Mesothelial cell of epicardium (in vitro differentiated cells): ENCODE measurements at places on chromosomes 16 and 17. TPM values are rescaled to one million over a fixed set of nuclear protein-coding genes. Genes with fewer than 3 reads are reported as not detected.
A peak's percentile ranks its signal among the peaks of the same experiment; 100 is the strongest.

DNA sequence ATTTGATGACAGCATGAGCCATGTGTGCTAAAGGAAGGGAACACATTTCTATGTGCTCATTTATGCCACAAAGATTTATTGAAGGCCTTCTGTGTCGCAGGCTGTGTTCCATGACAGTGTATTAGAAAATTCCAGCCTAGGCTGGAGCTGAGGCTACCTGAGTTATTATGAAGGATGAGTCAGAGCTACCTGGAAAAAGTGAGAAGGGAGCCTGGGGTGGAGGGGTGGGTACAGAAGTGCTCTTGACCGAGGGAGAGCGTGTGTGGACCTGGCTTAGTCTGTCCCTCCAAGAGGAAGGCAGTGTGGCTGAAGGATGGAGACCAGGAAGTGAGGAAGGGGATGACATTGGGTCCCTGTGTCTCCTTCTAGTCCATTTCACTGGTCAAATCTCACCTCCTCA, 98.3 kb downstream of the N4BP1 start:
- DNase-seq = no peak

DNA sequence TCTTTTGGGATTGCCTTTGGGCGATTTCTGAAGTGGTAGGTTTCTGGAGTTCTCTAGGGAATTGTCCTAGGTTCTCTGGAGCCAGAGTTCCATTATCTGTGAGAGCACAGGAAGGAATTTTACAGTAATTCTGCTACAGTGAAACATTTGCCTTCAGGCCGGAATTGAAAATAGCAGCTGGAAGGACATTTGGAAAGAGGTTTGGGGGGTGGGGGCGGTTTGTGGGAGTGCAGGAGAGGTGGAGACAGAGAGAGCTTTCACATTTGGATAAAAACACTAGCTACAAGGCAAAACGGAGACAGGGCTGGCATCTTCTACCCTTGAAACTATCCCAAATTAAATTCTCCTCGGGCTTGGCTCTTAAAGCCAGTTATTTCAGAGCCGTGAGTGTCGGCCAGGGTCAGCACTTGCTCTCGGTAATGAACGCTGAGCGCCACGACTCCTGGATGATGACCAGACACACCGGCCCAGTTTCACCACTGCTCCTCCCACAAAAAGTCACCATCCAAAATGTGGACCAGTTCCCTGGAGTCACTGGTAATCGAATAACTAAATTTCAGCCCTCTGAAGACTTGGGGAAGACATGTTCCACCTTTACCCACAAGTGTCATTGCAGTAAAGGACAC, 67.7 kb upstream of the TANC2 start:
- no peak for DNase-seq

DNA sequence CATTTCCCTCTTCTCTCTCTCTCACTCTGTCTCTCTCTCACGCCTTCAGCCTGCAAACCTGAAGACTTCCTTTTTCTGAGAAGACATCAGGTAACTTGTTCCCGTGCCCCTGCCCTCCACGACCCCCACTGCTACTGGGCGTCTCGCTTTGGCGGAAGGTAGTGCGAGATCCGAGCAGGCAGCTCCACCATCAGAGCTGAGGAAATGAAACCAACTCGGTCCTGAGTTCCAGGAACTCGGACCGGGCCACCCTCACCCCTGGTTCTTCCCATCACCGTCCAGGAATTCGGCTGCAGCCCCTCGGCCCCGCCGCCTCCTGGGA, 585 bp downstream of the MLKL start:
- DNase-seq = no peak

DNA sequence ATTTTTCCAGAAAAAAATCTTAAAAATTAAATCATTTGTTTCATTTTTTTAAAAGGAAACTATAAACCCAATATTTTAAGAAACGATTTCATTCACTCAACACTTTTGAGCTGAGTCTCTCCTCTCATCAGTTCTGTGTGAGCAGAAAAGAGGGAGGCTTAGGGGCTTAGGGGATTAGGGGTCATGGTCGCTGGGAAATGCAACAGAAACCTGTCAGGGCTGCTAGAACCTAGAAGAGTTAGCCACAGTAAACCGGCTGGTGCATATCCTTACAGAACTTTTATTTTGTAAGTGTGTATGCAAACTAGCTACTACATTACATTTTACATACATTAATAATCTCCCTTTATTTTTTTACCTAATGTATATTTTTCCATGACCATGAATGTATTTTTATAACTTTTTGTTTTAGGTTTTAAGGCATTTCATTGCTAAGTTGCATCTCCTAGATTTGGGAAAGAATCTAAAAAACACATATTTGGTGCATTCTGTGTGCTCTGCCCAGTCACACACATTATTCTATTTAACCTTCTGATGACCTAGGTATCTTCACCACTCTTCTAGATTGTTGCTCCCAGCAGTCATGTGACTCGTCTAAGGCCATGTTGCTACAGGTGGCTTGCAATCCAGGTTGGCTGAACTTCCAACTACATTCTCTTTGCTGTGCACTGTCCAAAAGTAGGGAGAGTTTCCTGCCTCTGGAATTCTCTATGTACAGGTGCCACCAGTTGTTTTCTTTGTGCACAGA, 24.4 kb downstream of the TBC1D3B start:
- DNase-seq = no peak

GRCh38 chr16:67387479-67388079, 5.7 kb downstream of the TPPP3 start:
- DNase-seq = no peak

TMEM220 gene
- 3.9 to 5.7 TPM (median 4.9 TPM) in 3 replicates for total RNA-seq

CHST5 gene
- 0.40 to 0.50 TPM (median 0.49 TPM) in 3 replicates for total RNA-seq

KRTAP4-5 gene
- total RNA-seq = not detected in 3 replicates

GRCh38 chr16:55588799-55589198, 22.3 kb downstream of the CAPNS2 start:
- no peak for DNase-seq

DNA sequence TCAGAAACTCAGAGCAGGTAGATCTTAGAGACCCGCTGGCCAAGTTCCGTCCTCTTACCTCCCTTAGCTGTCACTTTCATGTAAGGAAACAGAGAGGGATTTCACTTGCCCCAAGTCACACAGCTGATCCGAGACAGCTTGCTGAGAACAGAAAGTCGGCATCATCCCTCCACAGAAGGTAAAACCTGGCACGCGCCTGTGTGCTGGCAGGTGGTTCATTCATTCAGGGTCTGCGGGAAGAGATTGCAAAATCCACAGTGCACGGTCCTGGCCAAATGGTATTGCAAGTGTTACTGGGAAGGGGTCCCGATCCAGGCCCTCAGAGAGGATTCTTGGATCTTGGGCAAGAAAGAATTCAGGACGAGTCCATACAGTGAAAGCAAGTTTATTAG, 139.4 kb upstream of the RPH3AL start:
- no peak for DNase-seq

- DNase-seq = no peak
Measured at GRCh38 chr16:28182801-28183200, 29.0 kb downstream of the XPO6 start.

TPSG1 gene
- total RNA-seq = not detected in 3 replicates

GRCh38 chr17:19341641-19342610, 20.6 kb downstream of the B9D1 start:
- no peak for DNase-seq

SPPL2C gene
- not detected in 3 replicates for total RNA-seq

DNA sequence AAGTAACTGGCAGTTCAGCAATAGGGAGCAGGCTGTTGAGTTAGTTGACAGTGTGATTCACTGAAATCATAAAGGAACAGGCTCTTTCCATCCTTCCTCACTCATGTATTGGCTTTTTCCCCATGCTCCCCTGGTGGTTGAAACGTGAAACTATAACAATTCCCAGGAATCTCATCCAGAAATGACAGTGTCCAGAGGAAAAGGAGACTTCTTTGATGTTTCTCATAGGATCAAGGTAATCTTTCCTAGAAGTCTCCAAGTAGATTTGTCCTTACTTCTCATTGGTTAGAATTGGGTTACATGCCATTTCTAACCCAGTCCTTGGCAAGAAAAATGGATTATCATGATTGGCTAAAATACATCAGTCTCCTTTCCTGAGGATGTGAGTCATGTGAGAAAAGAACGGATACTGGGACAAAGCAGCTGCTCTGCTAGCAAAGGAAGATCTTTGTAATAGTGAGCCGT, 14.4 kb downstream of the TTC19 start:
- DNase-seq = no peak

GRCh38 chr16:56330476-56330875, 94.9 kb downstream of the AMFR start:
- no peak for DNase-seq

- DNase-seq = no peak
Measured at GRCh38 chr16:625117-625976, 5.4 kb upstream of the WFIKKN1 start.

DNA sequence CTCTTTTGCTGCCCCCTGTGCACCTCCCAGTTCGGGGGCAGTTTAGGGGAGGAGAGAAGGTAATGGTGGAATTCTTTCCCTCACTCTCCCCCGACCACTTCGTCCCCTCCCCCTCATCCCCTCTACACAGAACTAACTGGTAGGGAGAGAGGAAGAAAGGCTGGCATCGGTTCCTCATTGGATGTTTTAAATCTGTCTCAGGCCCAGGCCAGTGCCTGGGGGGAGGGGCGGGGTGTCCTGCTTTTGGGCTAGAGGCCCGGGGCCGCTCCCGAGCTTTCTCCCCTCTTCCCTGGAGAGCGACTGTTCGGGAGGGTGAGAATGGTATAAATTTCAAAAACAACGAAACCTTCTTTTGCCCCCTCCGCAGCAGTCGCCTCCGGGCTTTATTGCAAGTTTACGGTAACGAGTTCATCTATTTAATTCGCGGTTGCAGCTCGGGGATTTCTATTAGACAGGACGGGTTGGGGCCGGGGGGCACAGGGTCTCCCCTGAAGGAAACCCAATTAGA, at the start of gene PRAC2:
Gene PRAC2, plus strand, starts transcription at position 271 of the 508 bp plus-strand sequence. CDS start 1,226 bp downstream, outside the sequence.
- no peak for DNase-seq

DNA sequence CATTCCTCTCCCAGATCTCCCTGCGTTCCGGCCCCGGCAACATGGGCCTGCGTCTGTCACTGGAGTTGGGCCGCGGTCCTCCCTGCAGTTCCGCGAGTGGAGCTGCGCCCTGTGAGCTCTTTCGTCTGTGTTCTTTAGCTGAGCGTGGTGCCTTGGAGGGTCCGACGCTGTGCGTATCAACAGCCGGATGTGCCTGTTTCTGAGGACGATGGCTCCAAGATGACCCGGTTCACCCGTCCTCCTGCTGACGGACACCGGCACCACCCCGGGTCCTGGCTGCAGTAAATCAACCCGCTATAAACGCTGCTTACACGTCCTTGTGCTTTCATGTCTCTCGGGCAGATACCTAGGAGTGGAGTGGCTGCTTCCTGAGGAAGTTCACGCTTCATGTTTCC, 44.8 kb upstream of the GNG13 start:
- DNase-seq = no peak

DNA sequence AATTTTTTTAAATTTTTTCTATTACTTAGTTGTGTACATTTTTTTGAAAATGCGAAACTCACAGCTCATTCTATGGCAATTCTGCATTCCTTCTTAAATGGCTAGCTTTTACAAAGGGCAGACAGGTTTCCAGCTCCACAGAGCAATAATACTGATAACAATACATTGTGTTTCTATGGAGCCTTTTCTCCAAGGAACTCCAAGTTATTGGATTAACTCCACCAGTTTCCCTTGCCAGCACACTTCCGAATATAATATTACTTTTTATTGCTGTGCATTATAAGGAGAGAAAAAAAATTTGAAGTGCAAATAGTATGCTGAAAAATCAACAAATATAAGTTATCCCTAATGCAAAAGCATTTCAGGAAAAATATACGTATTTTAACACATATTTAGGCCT, 127.5 kb upstream of the PSMD7 start:
- DNase-seq = no peak

- no peak for DNase-seq
Measured at GRCh38 chr17:48816438-48816773, 623 bp downstream of the TTLL6 start.

DNA sequence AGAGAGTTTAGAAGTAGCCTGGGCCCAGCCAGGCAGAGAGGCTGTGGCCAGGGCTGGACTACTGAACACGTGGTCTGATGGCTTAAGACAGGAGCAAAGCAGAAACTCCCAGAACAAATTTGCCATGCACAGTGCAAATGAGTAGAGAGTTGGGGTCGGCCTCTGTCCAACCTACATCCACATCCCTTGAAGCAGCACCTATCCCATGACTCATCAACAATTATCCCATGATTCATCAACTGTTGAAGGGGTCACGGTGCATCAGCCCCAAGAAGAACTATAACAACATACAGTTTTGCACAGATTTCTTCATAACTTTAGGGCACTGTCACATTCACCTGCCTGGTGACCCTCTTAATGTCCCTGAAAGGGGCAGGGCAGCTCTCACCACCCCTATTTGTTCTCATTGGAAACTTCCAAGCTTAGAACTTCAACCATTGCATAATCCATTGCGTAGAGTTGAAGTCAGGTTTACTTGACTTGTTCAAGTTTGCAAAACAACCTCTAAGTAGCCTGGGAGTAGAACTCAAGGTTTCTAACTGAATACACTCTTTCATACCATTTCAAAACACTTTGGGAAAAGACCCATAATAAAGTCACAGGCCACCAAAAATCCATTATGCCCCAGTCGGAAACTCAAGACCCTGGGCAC, 235.2 kb upstream of the CDH5 start:
- no peak for DNase-seq

DNA sequence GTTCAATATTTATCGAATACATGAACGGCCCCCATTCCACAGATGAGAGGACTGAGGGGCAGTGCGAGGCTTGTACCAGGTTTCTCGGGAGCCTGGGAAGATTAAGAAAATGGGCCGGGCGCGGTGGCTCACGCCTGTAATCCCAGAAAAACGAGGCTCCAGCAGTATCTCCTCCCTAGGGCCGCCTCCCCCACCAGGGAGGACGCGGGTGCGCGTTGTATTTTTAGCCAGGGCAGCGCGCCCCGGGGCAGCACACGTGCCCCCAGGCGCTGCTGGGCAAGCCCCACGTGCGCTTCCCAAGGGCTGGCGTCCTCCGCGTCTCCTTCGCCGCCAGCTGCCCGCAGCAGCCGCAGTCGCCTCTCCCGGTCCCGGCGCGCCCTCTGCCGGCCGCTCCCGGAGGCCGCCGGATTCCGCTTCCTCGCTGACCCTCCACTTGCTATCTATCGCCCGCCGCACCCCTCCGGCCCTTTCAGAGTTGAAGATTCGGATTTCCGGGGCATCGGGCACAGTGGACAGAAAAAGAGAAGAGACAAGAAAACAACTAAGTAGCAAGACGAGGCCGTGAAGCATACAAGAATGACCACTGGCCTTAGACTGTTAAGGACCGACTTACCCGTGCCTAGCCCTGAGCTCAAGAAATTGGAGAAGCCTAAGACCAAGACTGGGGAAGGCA, 1.9 kb upstream of the YBX2 start:
- DNase-seq = peak; percentile 89

GRCh38 chr17:45325810-45326209, 9.0 kb upstream of the MAP3K14 start:
- DNase-seq = no peak

GRCh38 chr17:19339341-19339815, 23.1 kb downstream of the B9D1 start:
- DNase-seq = no peak

ODF4 gene
- total RNA-seq = not detected in 3 replicates

GRCh38 chr17:40190197-40191021, 13.1 kb downstream of the RAPGEFL1 start:
- DNase-seq = no peak

GRCh38 chr17:8055851-8056231, 17.0 kb downstream of the ALOX15B start:
- no peak for DNase-seq

GRCh38 chr17:77786740-77787505, 171.6 kb upstream of the TNRC6C start:
- no peak for DNase-seq

CLEC16A gene
- total RNA-seq = 40.5 to 44.9 TPM (median 43.3 TPM) in 3 replicates
